ENCODE measurements at places on chromosomes 13 and 19.

DNA sequence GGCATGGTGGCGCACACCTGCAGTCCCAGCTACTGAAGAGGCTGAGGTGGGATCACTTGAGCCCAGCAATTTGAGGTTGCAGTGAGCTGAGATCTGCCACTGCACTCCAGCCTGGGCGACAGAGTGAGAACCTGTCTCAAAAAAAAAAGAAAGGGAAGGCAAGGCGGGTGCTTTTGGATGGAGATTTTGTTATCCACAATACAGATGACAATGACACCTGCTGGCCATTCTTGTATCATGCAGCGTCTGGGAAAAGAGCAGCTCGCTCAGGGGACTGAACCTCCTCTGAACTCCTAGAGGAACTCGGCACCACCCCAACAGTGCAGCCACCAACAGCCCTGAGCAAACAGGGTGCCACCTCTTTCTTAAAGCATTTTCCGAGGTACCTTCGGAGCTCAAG is 22.8 kb downstream of the HAUS8 start:
- peak; percentile 15 for DNase-seq

DNA sequence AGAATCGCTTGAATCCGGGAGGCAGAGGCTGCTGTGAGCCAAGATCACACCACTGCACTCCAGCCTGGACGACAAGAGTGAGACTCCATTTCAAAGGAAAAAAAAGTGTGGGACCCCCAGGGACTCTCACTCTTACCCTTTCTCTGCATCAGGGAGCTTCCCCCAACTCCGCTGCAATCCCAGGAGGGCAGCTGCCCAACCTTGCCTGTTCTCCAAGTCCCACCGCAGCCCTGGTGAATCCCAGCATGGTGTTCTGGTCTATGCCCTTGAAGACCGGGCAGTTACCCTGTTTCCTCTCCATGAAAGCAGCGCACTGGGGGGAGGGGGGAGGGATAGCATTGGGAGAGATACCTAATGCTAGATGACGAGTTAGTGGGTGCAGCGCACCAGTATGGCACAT is 35.7 kb upstream of the DPRX start:
- no peak for DNase-seq

- no peak for DNase-seq
Measured at GRCh38 chr13:51222686-51223559, 725 bp downstream of the FAM124A start.

DNA sequence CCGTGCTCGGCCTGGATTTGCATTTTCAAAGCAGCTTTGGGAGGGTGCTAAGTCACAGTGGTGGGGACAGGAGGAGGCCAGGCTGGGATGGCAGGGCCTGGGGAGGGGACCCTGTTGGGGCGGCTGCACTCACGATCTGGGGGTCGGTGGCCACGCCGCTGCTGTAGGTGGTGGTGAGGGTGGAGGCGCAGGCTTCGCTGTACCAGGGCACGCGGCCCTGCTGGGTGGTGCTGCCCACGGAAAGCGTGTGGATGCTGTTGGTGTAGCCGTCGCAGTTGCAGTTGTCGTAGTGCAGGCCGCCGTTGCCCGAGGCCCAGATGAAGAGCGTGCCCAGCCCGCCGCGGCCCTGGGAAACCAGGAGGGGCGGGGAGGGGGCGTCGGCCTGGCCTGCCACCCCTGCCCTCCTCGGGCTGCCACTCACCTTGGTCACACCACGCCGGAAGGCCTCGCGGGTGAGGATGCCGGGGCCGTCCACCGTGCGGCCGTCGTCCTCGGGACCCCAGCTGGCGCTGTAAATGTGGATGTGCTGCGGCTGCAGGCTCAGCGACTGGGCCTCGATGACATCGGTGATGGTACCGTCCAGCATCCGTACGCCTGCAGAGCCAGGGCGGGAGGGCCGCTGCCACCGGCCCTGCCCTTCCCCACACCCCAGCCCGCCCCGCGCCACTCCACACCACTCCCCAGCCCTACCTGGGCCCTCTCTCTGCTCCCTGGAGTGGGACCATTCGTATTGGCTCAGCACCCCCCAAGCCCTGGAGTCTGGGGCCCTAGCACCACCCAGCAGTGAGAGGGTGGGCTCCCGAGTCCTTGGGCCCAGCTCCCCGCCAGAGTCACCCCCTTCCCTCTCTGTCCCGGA is 3.2 kb downstream of the PCSK4 start:
- DNase-seq = no peak

- DNase-seq = no peak
Measured at GRCh38 chr19:7706188-7706954, 4.4 kb upstream of the FCER2 start.

DNA sequence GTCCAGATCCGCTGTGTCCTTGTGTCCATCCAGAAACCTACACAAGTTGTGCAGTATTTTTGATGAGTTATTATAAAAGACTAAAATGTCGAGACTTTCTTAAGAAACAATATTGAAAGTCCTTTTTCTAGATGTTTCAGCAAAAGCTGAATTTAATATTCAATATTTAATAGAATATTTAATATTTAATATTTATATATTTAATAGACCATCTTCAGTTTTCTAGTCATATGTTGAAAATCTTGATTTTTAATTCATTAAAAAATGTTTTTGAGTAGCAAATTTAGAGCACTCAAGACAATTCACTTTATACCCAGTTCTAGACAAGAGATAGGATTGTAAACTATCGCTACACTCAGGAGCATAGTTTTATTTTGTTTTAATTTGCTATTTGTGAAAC is 447.8 kb downstream of the SLITRK5 start:
- DNase-seq = no peak

Data from fibroblast of skin of left quadriceps (primary cell).